ENCODE measurements at places on chromosomes 2 and 18.
A peak's percentile ranks its signal among the peaks of the same experiment; 100 is the strongest.

DNA sequence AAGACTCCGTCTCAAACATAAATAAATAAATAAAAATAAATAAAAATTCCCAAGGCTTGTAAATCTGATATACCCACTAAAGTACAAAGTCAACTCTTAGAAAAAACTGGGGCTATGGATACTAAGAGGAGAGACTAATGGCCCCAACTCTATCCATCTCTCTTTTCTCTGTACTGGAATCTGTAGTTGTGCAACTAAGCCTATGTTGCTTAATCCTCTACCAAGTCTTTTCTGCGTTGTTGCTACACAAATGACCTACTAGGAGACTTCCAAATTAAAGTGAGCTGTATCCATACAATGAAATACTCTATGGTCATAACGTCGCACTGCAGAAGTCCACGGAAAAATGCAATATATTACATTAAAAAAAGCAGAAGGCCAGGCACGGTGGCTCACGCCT is 8.1 kb downstream of the MRPS5 start:
- DNase-seq: no peak

GRCh38 chr2:45344071-45344470 is 267.0 kb downstream of the SRBD1 start:
- no peak for DNase-seq

DNA sequence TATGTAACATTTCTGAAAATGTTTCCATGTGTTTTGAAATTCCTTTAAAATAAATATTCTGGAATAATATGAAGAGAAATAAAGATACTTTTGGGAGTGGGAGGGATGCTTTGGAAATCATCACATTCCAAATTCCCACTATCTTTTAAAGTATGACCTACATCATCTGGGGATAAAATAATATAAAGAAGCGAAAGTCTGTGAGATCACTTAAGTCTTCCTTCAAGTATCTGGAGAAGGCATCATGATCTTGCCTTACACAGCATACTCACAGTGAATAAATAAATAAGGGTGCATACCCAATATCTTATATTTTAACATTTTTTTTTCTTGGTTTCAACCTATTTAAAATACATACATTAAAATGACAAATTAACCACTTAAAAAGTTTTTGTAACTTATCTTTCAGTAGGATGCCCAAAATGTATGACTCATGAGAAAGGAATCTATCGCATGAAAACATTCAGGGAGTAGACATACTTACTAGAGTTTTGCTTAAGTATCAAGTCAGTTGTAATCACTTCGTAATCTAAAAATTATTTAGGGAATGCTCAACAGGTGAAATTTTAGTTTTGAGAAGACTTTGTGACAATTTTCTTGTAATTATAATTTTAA is 248.3 kb upstream of the COL3A1 start:
- DNase-seq: no peak

GRCh38 chr2:75012080-75012479 is 53.6 kb downstream of the POLE4 start:
- no peak for DNase-seq

DNA sequence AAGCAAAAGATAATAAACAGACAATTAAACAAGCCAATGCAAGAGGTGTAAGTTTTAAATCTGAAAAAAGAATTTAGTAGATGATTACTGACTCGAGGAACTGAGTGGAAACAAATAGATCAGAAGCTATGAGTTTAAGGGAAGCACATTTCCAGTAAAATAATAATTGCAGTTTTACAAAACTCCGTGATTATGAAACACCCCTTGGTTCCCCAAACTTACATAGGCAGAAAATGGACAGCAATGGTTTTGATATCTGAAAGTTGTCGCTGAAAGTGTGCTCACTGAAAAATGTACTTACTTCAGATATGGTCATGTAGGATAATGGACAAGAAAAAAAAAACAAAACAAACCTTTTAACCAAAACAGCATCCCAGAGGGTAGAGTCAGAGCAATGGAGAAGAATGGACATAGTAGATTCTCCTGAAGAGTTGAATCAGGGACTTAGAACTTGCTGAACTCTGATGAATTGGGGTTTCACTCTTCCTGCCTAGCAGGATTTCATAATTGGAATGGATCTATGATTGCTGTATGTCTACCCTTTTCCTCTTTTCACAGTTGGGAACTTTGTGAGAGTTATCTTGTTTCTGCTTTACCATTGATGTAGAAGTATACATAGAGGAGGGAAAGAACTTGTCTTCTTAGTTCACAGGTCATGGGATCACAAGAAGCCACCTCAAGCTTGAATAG is 305.6 kb upstream of the ZEB2 start:
- DNase-seq: no peak

GRCh38 chr2:69554981-69555380 is 88.6 kb downstream of the AAK1 start:
- DNase-seq: no peak

DNA sequence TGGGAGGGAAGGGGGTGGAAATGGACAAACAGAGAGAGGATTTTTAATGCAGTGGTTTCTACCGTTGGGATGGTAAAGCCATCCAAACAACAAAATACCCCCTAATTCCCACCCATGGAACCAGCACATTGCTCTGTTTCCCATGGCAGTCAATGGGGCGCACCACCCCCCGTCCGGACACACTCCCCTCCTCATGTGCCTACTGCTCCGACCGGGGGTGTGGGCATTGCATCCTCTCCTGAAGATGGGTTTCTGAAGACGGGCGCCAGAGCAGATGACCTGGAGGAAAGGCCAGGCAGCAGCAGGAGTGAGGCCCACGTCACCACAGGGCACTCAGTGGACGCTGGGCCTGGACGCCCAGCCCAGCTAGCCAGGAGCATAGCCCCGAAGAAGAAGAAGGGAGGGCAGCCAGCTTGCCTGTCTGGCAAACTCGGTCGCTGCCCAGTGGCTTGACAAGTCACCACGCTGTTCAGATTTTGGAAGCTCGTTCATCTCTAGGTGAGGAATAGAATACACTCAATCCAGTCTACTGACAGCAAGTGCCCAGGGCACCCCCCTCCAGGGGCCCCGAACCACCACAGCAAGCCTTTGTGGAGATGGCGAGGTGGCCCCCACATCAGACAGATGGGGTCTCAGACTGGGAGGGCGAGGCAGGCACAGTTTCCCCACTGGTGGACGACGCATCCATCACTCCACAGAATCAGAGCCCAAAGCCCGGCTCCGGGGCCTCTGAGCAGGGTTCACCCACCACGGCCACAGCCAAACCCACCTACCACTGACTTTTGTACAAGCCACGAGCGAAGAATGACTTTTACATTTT is 296.2 kb upstream of the SALL3 start:
- DNase-seq: no peak

DNA sequence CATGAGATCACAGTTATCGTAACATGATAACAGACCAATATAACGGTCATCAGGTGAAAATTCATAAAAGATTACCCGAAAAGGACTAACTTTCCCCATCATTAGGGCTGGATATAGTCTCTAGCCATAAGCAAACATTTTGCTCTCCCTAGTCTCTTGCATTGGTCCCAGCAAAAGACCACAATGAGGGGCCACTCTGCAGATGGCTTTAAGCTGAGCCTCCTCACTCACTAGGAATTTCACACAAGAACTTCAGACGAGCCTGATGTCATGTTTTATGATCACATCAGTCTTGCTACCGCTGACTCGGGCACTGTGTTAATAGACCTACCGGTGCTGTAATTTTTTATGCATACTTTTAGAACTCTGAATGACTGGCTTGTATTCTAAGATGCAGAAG is 35.2 kb downstream of the STK17B start:
- DNase-seq: no peak

DNA sequence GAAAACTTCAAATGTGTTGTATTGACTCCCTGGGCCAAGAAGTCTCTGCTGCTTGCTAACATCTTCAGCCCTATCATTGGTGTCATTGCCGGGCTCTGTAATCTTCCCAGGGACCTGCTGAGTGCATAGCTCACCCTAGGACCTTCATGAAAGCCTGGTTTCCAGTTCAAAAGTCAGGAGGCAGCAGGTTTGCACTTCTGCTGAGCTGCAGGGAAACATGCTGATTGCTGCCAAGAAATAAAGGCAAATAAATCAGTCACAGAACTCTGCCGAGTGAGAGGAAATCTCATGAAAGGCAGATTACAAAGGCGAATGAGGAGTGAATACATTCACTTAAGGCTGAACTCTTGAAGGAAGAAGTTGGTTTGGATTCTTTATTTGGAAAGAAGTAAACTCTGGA is 1947.6 kb upstream of the CELF4 start:
- DNase-seq: no peak

GRCh38 chr18:57629422-57629821 is 7.8 kb upstream of the NARS1 start:
- DNase-seq: no peak

GRCh38 chr2:10212827-10213226 is 89.9 kb upstream of the HPCAL1 start:
- no peak for DNase-seq

- no peak for DNase-seq
Measured at GRCh38 chr2:1800716-1801388, 56.5 kb upstream of the PXDN start.

DNA sequence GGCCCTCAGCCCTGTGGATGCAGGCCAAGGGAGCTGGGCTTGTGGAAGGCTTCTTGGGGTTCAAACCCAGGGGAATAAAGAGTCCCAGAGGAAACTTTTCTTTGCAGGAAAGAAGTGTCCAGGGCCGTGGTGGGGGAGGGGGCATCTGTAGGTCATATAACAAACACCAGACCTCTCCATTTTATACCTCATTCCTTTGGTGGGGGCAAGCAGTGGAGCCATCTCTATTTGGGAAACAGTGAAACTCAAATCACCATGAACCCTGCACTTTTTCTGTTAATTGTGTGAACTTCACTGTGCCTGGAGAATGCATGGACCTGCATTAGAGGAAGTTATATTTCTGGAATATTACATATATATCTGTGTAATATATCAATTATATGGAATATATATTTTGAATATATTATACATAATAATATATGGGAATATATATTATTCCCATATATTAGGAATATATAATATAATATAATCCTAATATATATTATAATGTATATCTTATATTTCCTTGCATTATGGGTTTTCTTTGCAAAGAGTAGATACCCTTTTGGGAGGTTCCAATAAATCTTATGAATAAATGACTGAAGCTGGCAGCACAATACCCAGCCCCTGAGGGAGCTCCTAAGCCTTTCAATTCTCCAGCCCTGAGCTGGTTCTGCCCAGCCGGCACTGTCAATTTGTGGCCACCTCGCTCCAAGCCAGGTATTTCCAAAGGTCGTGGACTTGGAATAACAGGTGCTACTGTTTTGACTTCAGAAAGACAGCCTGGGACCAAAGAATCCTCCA is 97.7 kb upstream of the PKDCC start:
- no peak for DNase-seq

GRCh38 chr2:41000374-41000773 is 548.5 kb upstream of the SLC8A1 start:
- peak; percentile 75 for DNase-seq

DNA sequence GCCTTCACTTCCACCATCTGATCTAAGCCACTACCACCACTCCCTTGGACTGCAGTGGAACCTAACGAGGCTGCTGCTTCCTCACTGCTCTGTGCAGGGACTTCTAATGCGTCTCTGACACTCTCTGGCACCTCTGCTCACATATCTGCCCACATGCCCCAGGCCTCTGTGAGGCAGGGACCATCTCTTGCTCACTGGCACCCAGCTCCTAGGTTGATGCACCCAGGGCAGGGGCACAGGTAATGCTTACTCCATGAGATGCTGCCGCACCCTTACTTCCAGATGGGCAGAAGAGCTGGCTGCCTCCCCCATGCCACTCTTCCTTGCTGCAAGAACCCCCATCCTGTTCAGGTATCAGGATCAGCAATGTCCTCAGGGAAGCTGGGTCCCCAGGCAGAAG is 294.0 kb upstream of the HS6ST1 start:
- DNase-seq: no peak

DNA sequence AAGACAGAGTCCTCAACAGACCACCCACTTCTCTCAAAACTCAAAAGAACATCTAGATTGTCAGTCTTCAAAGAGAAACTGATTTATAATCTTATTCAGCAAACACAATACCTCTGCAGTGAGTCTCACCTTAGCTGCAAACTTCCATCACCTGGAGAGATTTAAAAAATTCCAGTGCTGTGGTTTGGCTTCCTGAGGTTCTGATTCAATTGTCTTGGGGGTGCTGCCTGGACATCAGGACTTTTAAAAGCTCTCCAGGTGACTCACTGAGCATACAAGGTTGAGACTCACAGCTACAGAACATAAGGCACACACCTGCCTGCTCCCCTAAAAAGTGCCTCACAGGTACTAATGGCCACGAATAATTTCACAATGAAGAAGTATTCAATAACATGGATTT is 40.3 kb downstream of the RNF152 start:
- DNase-seq: no peak

- DNase-seq: no peak
Measured at GRCh38 chr18:4198956-4199355, 256.2 kb downstream of the DLGAP1 start.

GRCh38 chr2:28577791-28578680 is 82.2 kb downstream of the PLB1 start:
- no peak for DNase-seq

GRCh38 chr2:45898819-45899218 is 247.3 kb downstream of the PRKCE start:
- DNase-seq: no peak

DNA sequence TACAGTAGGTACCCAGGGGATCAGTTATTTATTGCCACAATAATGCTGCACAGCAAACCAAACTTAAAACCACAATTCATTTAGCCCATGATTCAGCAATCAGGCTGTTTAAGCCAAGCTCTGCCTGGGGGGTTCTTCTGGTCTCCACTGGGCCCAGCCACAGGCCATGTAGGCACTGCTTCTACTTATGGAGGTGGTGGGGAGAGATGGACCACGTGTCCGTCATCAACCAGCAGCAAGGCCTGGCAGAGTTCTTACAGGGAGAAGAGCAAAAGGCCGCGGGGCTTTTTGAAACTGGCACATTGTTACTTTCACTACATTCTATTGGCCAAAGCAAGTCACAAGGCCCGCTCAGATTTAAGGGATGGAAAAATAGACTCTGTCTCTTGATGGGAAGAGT is 76.3 kb upstream of the DAPL1 start:
- no peak for DNase-seq

DNA sequence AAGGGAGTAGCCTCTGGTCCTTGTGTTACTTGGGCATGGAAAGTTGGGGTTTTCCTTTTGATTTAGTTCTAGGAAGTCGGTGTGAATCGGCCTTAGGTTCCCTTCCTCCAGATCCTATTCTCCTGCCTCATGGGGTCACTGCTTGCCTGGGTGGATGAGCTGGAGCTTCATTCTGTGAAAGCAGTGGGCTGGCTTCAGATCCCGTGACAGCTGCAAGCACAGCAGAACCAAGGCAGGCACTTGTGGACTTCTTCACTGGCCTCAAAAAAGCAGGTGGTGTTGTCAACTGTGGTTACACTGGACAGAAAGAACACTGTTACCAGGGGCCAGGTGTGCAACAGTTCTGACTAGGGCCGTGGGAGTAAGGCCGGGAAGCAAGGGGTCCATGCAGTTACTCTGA is 243.4 kb downstream of the LDLRAD4 start:
- no peak for DNase-seq

GRCh38 chr2:14550658-14551057 is 81.9 kb upstream of the LRATD1 start:
- DNase-seq: no peak

All from NCI-H1105 treated with DMSO at 0.1 percent for 48 hours (cell line).